ENCODE measurements at places on chromosomes 2 and 18.

GRCh38 chr2:27573452-27573851, 9.4 kb upstream of the ZNF512 start:
- peaks cover 25% of the 10 kb centered on the region for H3K27me3 ChIP-seq
- H3K36me3 ChIP-seq, result no peaks in the 10 kb centered on the region
- H3K4me3 ChIP-seq, result no peak overlapping the region
- no peak overlapping the region for H3K27ac ChIP-seq
- no peak for DNase-seq

DNA sequence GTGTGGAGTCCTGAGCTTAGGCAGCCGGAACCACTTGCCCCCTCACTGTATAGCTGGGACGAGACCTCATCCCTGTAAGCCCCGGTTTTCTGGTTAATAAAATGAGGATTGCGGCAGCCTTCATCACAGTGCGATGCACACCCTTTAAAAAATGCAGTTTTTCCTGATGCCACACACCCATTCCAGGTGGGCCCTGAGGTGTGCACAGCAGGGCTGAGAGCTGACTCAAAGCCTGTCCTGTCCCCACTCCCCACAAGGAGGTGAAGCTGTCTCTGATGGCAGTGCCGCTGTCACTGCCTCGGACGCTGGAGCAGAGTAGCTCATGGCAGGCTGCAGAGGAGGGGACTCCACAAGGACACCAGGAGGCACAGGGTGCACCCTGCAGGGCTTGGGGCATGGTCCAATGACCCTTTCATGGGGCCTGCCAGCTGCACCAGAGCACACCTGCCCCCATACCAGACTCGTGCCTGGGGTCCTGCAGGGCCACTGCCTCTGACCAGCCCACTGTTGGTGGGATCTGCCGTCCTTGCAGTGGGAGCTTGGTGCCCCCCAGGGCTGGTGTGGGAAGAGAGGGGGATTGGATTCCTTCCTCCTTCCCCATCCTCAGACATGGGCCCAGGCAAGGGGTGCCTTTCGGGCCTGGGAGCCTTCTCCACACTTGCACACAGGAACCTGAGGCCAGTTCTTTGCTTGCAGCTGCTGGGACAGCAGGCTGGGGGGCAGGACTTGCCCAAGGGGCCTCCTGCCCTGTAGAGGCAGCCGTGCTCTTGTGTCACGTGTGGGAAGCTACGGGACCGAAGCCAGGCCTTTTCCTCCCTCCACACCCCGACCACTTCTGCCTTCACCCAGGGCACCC, 22.8 kb downstream of the GPC1 start:
- peaks cover 9% of the 10 kb centered on the region for H3K4me1 ChIP-seq
- peaks cover 11% of the 10 kb centered on the region for H3K27me3 ChIP-seq
- H3K27ac ChIP-seq, result peak overlapping the region; percentile 100
- no peak for DNase-seq
- H3K36me3 ChIP-seq, result no peaks in the 10 kb centered on the region

- peaks cover 3% of the 10 kb centered on the region for H3K27me3 ChIP-seq
- peak overlapping the region; percentile 11 for H3K27ac ChIP-seq
- no peaks in the 10 kb centered on the region for H3K36me3 ChIP-seq
These were observed 184.0 kb upstream of the CHAC2 start for GRCh38 chr2:53583583-53583982.

- peaks cover 16% of the 10 kb centered on the region for H3K4me1 ChIP-seq
- no peak for DNase-seq
- peak overlapping the region; percentile 97 for H3K27ac ChIP-seq
These were observed 630 bp upstream of the ZNF512 start for GRCh38 chr2:27582129-27582694.

- no peaks in the 10 kb centered on the region for H3K36me3 ChIP-seq
- H3K4me1 ChIP-seq, result peaks cover 13% of the 10 kb centered on the region
- H3K27ac ChIP-seq, result no peak overlapping the region
- H3K4me3 ChIP-seq, result no peak overlapping the region
- H3K27me3 ChIP-seq, result no peaks in the 10 kb centered on the region
These were observed 29.9 kb upstream of the EIF2AK3 start for GRCh38 chr2:88657131-88657530.

DNA sequence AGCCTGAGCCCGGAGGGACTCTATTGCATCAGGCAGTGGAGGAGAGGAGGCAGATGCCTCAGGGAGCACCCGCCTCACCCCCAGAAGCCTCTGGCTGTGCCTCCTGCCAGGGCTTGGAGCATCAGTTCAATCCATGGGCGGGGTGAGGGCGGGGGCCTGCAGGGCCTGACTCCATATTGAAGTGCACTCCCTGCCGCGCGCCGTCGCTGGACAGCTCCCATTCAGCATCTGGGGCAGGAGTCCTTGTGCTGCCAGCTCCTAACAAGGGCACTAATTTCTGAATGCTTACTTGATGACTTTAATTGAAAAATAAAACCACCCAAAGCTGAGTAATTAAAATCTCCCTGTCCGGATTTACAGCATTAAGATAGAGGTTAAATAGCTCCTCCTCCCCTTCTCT, 23.8 kb downstream of the C1QL2 start:
- DNase-seq, result no peak
- H3K27ac ChIP-seq, result no peak overlapping the region
- no peaks in the 10 kb centered on the region for H3K4me1 ChIP-seq

DNA sequence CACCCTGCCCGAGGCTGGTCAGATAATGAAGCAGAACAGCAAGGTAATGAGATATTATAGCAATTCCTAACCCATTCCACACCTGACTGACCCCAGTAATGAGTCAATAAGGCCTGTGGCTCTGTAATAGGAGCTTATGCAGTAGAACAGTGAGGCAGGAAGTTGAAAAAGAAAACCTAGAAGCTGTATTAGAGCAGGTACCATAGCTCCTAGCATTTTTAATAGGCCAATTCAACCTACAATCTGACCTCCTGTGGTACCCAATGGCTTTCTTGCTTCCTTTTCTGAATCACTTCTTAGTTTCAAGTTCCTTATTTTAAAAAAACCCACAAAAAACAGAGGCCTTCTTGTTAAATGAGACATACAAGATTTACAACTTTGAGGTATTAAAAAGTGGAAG, 43.6 kb upstream of the MAP2 start:
- H3K4me3 ChIP-seq, result no peak overlapping the region
- no peak for DNase-seq
- no peak overlapping the region for H3K27ac ChIP-seq

DNA sequence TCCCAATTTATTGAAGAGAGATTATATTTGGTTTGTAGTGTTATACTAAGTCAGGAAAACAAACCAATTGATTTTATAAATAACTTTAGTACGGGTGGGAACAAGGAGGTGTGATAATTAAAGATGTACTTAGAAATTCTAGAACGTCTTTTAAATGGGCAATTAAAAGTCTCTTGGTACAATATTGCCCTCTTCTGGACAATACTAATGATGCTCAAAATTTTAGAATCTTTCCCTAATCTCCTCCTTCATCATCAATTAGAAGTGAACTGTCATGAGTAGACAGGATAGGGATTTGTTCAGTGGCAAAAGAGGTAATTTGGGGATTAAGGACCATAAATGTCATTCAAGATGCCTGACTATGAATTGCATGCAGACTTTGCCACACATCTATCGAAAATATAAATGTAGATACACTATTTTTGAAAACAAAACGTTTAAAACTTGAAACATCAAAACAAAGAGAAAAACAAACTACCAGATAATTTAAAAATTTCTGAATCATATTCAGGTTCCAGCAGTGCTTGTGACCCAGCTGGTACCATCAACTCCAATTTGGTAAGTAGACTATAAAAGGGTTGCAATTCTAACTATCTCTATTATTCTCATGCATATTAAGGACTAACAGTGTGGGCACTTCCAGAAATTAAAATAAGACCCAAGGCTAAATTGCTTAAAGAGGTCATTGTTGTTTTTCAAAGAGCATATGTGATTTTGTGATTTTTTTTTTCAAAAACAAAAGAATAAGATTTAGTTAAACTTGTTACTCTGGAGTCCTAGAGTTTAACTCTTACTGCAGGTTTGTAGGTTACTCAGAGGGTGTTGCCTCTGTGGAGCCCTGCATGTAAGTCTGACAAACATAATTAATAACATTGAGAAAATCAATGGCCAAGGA, 123.5 kb downstream of the LAMA3 start:
- no peaks in the 10 kb centered on the region for H3K36me3 ChIP-seq
- peaks cover 27% of the 10 kb centered on the region for H3K27me3 ChIP-seq
- H3K4me3 ChIP-seq, result no peak overlapping the region
- H3K4me1 ChIP-seq, result no peaks in the 10 kb centered on the region
- no peak for DNase-seq
- H3K27ac ChIP-seq, result no peak overlapping the region

GRCh38 chr2:20107776-20108175, 56.3 kb upstream of the LAPTM4A start:
- peaks cover 35% of the 10 kb centered on the region for H3K4me1 ChIP-seq
- H3K4me3 ChIP-seq, result peak overlapping the region; percentile 44
- peak overlapping the region; percentile 73 for H3K27ac ChIP-seq
- H3K36me3 ChIP-seq, result no peaks in the 10 kb centered on the region
- no peak for DNase-seq
- H3K27me3 ChIP-seq, result no peaks in the 10 kb centered on the region

GRCh38 chr2:98839292-98839691, 96.7 kb downstream of the CRACDL start:
- H3K36me3 ChIP-seq, result no peaks in the 10 kb centered on the region
- peaks cover 6% of the 10 kb centered on the region for H3K27me3 ChIP-seq
- no peak overlapping the region for H3K4me3 ChIP-seq
- H3K27ac ChIP-seq, result no peak overlapping the region
- peaks cover 19% of the 10 kb centered on the region for H3K4me1 ChIP-seq
- no peak for DNase-seq

- H3K27me3 ChIP-seq, result no peaks in the 10 kb centered on the region
- peak overlapping the region; percentile 91 for H3K27ac ChIP-seq
- H3K36me3 ChIP-seq, result no peaks in the 10 kb centered on the region
- H3K4me3 ChIP-seq, result no peak overlapping the region
These were observed 50.8 kb downstream of the SPRED2 start for GRCh38 chr2:65381607-65382051.

- peaks cover 49% of the 10 kb centered on the region for H3K4me1 ChIP-seq
- no peaks in the 10 kb centered on the region for H3K27me3 ChIP-seq
- no peak overlapping the region for H3K4me3 ChIP-seq
- no peak for DNase-seq
- no peaks in the 10 kb centered on the region for H3K36me3 ChIP-seq
These were observed 41.1 kb downstream of the ACVR1 start for GRCh38 chr2:157835006-157835405.

- H3K4me1 ChIP-seq, result peaks cover 15% of the 10 kb centered on the region
- no peak overlapping the region for H3K27ac ChIP-seq
- H3K36me3 ChIP-seq, result peaks cover 4% of the 10 kb centered on the region
These were observed 614 bp upstream of the FKBP1B start for GRCh38 chr2:24048769-24049484.

- peaks cover 3% of the 10 kb centered on the region for H3K27me3 ChIP-seq
- peaks cover 20% of the 10 kb centered on the region for H3K4me1 ChIP-seq
- H3K4me3 ChIP-seq, result no peak overlapping the region
- no peak for DNase-seq
These were observed 47.5 kb downstream of the RAB31 start for GRCh38 chr18:9755615-9756014.

DNA sequence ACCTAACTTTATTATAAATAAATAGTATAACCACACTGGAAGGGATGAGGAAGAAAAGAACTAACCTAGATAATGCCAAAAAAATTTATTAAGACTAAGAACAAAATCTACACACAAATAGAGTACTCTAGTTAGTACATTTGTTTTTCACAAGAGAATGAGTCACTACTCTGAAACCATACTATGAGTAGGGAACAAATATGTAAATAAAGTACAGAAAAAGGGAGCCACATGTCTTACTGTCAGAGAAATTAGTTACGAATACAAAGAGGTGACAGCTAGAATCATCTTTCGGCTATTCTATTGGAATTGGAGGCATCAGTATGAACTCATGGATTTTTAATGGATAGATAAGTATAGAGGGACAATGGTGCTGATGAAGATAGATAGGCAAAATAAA, 150.5 kb downstream of the COPS8 start:
- no peak overlapping the region for H3K4me3 ChIP-seq
- H3K36me3 ChIP-seq, result no peaks in the 10 kb centered on the region
- no peaks in the 10 kb centered on the region for H3K4me1 ChIP-seq
- no peak for DNase-seq
- H3K27me3 ChIP-seq, result no peaks in the 10 kb centered on the region
- no peak overlapping the region for H3K27ac ChIP-seq

GRCh38 chr2:67083951-67084350, 313.2 kb upstream of the ETAA1 start:
- no peak overlapping the region for H3K27ac ChIP-seq
- DNase-seq, result no peak
- H3K4me1 ChIP-seq, result no peaks in the 10 kb centered on the region
- peaks cover 5% of the 10 kb centered on the region for H3K36me3 ChIP-seq
- H3K4me3 ChIP-seq, result no peak overlapping the region
- no peaks in the 10 kb centered on the region for H3K27me3 ChIP-seq

DNA sequence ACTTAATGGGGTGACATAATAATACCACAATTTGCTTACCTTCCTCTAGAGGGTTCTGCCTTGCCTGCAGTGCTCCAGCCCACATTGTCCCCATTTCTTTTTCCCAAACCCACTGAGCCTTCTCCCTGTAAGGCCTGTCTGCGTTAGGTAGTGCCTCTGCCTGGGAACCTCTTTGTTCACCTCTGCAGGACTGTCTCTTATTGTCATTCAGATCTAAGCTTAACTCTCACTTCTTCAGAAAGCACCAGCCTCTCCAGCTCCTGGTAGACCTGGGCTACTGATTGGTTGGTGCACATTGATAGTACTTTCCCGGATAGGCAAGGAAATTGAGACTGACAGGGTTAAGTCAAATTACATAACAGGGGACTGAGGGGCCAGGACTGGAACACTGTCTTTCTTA, 49.1 kb downstream of the CCDC85A start:
- no peaks in the 10 kb centered on the region for H3K4me1 ChIP-seq
- H3K27ac ChIP-seq, result no peak overlapping the region
- DNase-seq, result no peak
- no peak overlapping the region for H3K4me3 ChIP-seq
- H3K27me3 ChIP-seq, result no peaks in the 10 kb centered on the region
- no peaks in the 10 kb centered on the region for H3K36me3 ChIP-seq

DNA sequence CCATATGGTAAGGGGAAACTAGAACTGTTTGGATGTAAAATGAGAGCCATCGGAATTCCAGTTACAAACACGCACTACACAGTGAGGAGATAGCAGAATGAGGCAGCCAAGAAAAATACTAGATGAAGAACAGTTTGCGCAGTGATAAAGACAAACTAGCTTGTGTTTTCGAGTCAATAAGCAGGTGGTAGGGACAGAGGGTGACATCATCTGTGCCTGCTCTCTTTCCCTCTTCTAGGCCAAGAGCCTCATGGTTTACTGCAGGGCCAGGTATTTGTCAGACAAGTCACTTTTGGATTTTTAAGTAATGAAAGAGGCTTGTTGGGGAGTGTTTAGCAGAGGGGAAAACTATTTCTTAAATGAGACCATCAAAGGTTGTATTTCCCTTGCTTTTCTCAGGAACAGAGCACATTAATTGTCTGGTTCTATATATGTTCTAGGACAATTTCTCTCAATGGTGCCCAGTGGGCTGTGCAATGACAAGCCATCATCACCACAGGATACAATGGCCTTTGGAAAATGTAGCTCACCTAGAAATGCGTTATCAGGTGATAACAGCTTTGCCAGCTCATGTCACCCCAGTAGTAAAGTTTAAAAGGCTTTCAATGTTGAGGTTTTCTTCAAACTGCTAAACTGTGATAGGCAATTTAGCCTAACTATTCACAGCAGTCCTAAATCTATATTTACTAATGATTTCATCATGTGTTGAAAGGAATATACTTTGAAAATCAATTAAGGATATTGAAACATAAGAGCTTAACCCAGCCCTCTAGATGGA, 1210.3 kb upstream of the ZEB2 start:
- H3K27me3 ChIP-seq, result no peaks in the 10 kb centered on the region
- no peak overlapping the region for H3K27ac ChIP-seq
- DNase-seq, result no peak
- no peaks in the 10 kb centered on the region for H3K36me3 ChIP-seq

- no peak overlapping the region for H3K4me3 ChIP-seq
- no peaks in the 10 kb centered on the region for H3K36me3 ChIP-seq
- H3K27ac ChIP-seq, result no peak overlapping the region
- DNase-seq, result no peak
These were observed 450.1 kb downstream of the LPIN1 start for GRCh38 chr2:12196495-12196894.

Data from type B pancreatic cell (in vitro differentiated cells).